ENCODE measurements at places on chromosomes 5 and 9.

- H3K4me3 ChIP-seq: no peak overlapping the region
- peak overlapping the region; percentile 30 for H3K27ac ChIP-seq
- no peaks in the 10 kb centered on the region for H3K36me3 ChIP-seq
- no peaks in the 10 kb centered on the region for H3K27me3 ChIP-seq
Observed at GRCh38 chr5:122172207-122172606, 42.9 kb downstream of the ZNF474 start.

DNA sequence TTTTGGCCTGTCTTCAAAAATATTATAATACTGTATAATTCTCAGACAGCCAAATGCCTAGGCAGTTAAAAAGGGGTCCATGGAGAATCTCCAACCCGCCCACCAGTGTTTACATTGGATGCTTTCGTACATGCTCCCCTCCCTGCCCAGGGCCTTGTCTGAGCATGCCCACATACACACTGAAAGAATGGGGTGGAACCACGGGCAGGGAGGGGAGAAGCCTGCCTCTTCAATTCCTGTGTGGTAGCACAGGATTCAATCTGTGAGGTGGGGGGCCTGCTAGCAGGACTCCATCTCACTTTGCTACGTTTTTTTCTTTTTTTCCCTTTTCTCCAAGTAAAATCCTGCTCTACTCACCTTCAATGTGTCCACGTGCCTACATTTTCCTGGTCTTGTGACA lies 314.7 kb upstream of the GRAMD2B start:
- no peaks in the 10 kb centered on the region for H3K27me3 ChIP-seq
- no peak overlapping the region for H3K4me3 ChIP-seq
- no peaks in the 10 kb centered on the region for H3K36me3 ChIP-seq
- no peaks in the 10 kb centered on the region for H3K4me1 ChIP-seq
- H3K27ac ChIP-seq: no peak overlapping the region

DNA sequence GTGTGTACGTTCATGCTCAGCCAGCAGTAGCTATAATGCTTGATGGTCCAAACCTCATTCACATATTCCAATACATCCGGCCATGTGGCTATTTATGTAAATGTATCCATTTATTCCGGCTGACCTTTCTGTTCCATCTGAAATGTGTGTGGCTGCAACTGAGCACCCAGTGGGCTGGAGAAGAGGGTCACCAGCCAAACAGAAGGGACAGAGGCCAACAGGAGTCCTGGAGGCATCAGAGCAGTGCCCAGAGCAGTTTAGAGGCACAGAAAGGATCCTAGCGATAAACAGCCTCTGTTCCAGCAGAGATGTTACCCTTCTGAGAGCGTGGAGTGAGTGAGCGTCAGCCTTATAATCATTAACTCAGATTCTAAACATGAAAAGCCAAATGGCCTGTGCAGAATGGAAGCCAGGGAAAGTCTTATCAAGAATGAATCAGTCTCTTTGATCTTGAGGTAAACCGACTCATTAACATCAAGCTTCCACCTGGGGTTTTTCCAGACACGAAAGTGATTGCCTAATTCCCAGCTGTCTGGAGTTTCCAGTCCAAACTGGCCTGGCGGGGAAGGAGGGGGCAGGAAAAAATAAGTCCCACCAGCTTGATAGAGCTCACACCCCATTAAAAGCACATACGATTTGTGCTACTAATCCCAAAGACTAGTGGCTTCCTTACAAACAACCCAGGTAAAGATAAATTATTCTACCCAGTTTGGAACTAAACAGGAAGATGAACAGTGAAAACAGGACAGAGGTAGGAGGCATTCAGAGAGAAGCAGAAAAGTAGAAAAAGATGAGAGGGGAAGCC lies 55.7 kb downstream of the SUSD1 start:
- H3K27me3 ChIP-seq: no peaks in the 10 kb centered on the region
- H3K4me1 ChIP-seq: no peaks in the 10 kb centered on the region
- H3K36me3 ChIP-seq: peaks cover 3% of the 10 kb centered on the region
- no peak overlapping the region for H3K27ac ChIP-seq
- no peak for DNase-seq
- H3K4me3 ChIP-seq: no peak overlapping the region

DNA sequence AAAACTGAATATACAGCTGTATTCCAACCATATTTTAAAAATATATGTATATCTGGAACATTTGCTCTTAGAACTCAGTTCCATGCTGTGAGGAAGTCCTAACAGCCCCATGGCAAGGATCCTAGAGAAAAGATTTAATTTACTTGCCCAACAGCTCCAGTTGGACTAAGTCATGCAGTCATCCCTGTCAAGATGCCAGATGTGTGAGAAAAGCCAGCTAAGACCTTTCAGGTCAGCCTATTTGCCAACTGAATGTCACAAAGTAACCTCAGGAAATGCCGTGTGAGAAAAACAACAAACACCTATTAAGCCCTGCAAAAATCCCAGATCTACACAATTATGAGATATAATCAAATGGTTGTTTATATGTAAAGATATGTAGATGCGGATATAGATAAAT lies 416.3 kb downstream of the NR2F1-AS1 start:
- no peak for DNase-seq
- no peak overlapping the region for H3K27ac ChIP-seq
- H3K4me1 ChIP-seq: no peaks in the 10 kb centered on the region
- H3K4me3 ChIP-seq: no peak overlapping the region
- H3K27me3 ChIP-seq: no peaks in the 10 kb centered on the region

DNA sequence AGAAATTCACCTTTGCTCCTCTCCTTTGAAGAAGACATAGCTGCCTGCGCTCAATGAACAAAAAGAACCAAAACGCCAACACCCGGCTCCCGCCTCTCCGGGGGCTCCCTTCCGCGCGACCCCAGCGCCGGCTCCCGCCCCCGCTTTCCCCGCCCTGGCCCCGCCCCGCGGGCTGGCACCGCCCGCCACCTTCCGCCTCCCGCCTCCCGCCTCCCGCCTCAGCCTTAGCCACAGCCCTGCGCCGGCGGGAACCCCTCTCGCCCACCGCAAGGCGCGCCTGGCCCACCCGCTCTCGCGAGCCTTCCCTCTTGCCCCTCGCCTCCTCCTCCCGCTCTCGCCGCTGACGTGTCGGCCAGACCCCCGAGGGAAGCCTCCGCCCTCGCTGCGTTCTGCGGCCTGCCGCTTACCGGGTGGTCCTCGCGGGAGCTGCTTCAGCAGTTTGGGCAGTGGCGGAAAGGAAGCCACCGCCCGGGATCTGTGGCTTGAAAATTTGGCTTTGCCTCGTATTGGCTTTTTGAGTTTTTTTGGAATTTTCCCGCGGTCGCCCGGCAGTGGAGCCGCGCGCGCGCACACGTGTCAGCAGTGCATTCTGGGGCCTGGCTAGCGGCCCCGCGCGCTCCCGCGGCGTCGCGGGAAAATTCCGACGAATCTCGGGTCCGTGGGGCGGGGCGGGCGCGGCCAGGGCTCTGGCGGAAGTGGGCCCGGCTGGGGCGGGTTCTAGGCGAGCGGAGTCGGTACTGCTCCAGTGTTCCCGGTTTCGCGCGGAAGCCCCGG lies at the start of gene FANCC:
Gene FANCC, minus strand, starts transcription at position 591 of the 774 bp plus-strand sequence. CDS start 68,418 bp downstream, outside the sequence.
- H3K4me3 ChIP-seq: peak within 1 kb of the TSS; percentile 85
- no peaks in the 10 kb centered on the region for H3K27me3 ChIP-seq
- H3K4me1 ChIP-seq: no peaks in the 10 kb centered on the region
- no peaks in the 10 kb centered on the region for H3K36me3 ChIP-seq
- peak; percentile 50 for DNase-seq
- peak within 1 kb of the TSS; percentile 91 for H3K27ac ChIP-seq

DNA sequence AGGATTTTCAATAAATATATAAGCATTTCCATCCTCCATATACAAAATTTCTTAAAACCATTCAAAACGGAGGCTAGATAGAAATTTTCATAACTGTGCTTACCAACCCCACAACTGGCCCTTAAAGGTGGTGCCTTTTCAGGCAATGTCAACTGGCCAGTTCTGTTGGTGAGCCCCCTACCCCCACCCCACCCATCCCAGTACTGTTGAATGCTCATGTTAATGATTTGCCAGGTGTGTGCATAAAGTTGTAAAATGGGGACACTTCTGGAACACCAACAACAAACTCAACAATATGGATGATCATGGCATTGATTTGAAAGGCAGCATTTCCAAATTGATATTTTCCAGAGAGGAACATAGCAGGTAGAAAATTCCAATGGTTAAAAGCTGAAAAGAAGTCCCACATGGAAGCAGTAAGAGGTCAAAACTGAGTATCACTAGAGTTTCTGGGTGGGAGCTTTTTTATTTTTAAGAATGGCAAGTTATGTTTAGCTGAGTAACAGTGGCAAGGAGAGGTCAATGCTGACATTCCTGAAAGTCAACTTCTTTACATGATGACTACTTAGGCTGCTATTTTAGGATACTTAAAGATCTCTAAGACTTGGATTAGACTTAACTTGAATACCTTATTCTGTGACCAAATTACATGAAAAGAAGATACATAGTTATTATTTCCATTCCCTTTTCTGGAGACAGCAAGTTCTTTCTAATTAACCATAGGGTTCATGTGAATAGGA lies 2.7 kb downstream of the LEAP2 start:
- no peaks in the 10 kb centered on the region for H3K27me3 ChIP-seq
- DNase-seq: no peak
- H3K36me3 ChIP-seq: peaks cover 19% of the 10 kb centered on the region
- no peak overlapping the region for H3K4me3 ChIP-seq

All from ascending aorta (tissue), 2 donors.